Stimulated activated CD8-positive, alpha-beta memory T cell treated with anti-CD3 and anti-CD28 coated beads, Interleukin-4, amount 100 ng/mL, for 1 hour (primary cell): ENCODE measurements at places on chromosomes 11 and 22.

DNA sequence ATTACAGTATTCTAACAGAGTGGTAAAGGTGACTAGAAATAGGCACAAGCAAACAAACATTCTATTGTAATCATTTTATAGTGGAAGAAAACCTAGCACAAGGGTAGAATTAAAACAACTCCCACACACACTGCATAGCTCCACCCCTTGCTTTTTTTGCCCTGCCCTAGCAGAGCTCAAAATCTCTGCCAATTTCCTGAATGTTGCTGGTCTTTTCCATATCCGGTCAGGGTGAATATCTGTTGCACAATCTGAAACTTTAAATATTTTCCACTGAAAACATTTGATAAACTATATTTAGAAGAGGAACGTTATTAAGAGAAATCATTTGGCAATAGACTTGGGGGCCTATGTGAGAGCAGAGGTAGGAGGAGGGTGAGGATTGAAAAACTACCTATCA is 2.7 kb downstream of the SPA17 start:
- DNase-seq: no peak

- no peak for DNase-seq
Observed at GRCh38 chr11:92504534-92504933, 279.9 kb downstream of the FAT3 start.

GRCh38 chr11:106463796-106464201 is 386.3 kb downstream of the AASDHPPT start:
- no peak for DNase-seq

GRCh38 chr22:30289980-30290313 is 642 bp upstream of the CASTOR1 start:
- no peak for DNase-seq

- DNase-seq: peak; percentile 46
Observed at GRCh38 chr11:63837027-63837688, 1.8 kb upstream of the MARK2 start.

DNA sequence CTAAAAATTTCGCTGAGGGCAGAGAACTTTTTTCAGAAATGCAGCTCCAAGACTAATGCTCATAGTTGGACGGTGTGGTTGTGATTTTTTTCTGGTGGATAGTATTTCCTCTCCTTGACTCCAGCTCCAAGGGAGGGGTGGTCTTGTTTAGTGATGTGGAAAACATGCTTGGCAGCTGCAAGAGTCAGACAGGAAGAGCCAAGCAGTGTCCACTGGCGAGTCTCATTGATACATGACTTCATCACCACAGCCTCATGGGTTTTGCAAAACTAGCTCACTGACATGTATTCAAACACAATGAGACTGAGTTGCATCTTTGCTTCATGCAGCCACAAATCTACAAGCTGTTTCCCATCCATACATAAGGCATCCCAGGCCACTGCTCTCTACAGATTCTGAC is 7.3 kb upstream of the KCNJ1 start:
- DNase-seq: no peak
